ENCODE measurements at places on chromosomes 11 and 22.

GRCh38 chr11:131178596-131178995, 191.8 kb upstream of the NTM start:
- no peak for DNase-seq

DNA sequence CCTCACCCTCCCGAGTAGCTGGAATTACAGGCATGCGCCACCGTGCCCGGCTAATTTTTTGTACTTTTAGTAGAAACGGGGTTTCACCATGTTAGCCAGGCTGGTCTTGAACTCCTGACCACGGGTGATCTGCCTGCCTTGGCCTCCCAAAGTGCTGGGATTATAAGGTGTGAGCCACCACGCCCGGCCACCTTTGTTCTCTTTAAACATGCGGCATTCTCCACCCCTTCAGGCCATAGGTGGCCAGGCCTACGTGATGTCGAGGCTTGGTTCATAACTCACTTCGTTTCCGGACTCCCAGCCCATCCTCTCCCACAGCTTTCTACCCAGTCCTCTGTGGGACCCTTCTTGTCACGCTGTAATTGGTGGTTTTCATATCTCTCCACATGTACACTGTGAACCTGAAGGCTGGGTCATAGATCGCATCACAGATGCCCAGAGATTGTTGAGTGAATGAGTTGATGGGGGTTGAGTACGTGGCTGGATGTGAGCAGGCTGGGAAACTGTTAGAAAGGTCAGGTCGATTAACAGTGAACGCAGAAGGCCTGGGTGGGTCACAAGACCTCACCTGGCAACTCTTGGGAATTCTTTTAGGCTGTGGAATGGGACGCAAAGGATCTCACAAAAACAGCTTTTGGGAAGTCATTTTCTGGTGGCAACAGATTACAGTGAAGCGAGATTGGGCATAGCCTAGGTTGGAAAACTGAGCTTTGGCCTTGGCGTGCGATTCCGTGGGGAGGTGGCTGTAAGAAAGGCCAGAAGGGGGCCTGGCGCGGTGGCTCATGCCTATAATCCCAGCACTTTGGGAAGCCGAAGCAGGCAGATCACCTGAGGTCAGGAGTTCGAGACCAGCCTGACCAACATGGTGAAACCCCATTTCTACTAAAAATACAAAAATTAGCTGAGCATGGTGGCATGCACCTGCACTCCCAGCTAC, 44.5 kb downstream of the ST14 start:
- no peak for DNase-seq

DNA sequence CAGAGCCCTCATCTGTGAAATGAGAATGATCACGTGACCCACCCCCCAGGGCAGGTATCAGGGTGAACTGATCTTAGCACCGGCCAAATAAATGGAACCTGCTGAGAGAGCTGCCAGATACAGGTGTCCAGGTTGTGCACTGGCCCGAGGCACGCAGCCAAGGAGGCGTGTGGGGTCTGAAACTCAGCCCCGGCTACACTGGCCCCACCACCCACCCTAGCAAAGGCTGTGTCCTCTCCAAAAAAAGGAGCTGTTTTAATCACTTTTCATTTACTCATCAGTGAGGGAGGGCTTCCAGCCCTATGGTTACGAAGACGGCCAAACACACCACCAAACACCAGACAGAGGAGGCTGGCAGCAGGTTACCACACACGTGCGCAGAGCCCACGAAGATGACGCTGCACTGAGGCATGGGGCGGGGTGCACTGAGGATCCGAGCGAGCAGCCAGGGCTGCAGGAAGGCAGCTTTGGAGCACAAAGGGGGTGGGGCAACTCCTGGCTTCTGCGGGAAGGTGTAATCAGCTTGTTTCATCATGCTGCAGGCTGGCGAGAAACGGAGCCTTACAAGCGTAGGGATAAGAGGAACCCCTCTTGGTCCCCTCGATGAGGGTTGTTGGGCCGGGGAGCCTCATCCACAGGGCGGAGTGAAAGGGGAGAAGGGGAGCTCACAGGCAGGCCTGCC, 19.5 kb upstream of the SLC22A12 start:
- DNase-seq = peak; percentile 29

DNA sequence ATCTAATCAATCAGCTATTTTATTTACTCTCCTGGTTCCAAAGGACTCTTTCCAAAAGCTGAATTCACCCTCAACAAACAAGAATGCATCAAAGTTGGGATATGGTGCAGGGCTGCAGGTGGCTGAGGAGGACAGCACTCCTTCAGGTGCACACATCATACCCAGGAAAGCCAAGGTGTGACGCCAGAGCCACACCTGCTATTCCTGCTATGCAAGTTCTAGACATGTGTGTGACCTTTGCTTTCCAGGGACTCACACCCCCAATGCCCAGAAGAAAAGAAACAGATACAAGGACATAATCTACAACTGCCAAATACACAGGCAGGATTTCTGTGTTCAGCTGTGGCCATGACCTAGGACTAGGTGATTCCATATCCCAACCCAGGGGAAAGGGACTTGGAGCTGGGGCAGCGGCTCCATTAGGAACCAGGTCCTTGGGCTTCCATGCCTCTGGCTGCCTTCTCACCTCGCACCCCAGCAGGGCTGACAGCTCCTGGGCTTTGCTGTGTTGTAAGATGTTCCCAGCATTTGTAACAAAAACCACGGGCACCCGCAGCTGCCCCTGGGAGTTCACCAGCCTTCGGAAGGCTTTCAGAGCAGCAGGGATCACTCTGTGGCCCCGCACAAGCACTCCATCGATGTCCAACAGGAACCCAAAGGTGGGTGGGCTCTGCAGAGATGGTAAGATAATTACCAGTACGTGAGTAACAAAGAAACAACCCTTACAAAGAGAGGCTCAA, 9.8 kb downstream of the HDHD5 start:
- DNase-seq = no peak

DNA sequence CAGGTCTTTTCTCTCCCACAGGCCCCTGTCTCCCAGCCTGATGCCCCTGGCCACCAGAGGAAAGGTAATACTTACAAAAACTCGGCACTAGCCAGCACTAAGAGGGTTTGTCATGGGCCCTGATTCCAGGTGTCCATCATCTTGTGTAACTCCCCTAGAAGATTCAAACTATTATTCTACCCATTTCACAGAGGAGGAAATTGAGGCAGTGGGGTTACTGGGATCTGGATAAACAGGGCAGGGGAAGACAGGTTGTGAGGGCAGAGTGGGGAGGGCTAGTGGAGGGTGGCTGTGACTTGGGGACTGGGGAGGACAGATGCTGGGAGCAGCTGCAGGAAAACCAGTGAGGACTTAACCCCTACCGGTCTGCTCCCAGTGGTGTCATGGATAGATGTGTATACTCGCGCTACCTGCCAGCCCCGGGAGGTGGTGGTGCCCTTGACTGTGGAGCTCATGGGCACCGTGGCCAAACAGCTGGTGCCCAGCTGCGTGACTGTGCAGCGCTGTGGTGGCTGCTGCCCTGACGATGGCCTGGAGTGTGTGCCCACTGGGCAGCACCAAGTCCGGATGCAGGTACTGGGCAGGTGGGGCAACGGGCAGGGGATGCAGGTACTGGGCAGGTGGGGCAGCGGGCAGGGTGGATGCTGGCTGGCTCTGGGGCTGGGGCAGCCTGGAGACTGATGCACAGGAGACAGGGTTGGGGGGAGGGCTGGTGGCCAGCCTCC, 1.2 kb downstream of the VEGFB start:
- no peak for DNase-seq

- DNase-seq = peak; percentile 88
Observed at GRCh38 chr11:124676386-124676785, 2.7 kb downstream of the SPA17 start.

- DNase-seq = no peak
Observed at GRCh38 chr11:45606514-45607281, 58.7 kb downstream of the CHST1 start.

GRCh38 chr11:66318600-66318970, 1.7 kb upstream of the CD248 start:
- DNase-seq = no peak

- no peak for DNase-seq
Observed at GRCh38 chr11:45362636-45363035, 76.5 kb upstream of the SYT13 start.

DNA sequence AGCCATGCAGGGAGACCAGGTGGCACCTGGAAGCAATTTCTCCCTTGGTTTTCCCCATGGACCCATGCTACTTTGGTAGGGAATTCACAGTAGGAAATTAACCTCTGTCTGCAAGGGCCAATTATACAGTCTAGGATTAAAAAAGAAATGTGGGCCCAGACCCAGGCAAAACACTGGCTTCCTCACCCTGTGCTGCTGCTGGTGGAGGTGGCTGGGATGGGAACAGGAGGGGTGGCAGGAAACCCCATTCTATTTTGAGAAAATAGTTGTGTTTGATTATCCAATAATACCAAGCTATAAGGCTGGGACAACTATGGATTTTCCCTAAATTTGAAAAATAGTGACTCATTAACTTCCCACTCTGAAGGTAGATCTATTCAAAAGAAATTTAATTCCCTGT, 417.0 kb upstream of the NARS2 start:
- no peak for DNase-seq

DNA sequence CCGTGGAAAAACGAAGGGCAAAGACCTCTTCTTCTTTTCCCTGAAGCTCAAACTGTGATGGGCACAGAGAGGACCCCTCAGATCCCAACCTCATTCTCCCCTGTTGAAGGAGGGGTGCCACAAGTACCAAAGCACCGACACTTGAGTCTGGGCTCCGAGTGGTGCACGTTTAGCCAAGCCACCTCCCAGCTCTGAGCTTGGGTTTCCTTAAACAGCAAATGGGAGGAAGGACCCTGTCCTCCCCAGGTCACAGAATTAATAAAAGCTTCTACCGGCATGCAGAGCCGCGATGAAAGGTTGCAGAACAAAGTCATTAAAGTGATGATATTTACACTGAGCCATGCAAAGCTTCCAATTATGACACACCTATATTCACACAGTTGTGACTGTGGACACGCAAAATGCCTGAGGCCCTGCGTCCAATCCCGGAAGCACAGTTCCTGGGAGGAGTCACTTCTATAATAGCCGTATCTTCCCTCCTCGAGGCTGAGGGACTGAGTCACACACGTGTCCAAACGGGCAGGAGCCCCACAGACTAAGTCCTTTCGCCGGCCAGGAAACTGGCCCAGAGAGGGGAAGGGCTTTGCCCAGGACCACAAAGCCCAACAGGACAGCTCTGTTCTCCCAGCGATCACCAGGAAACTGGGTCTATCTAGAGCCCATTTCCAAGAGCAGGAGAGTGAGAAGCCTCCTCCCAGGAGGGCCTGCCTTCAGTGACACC, 922 bp upstream of the CSNK1E start:
- DNase-seq = peak; percentile 88

- no peak for DNase-seq
Observed at GRCh38 chr11:64032050-64032449, 3.7 kb upstream of the FLRT1 start.

GRCh38 chr22:26453216-26453615, 24.2 kb downstream of the ASPHD2 start:
- no peak for DNase-seq

DNA sequence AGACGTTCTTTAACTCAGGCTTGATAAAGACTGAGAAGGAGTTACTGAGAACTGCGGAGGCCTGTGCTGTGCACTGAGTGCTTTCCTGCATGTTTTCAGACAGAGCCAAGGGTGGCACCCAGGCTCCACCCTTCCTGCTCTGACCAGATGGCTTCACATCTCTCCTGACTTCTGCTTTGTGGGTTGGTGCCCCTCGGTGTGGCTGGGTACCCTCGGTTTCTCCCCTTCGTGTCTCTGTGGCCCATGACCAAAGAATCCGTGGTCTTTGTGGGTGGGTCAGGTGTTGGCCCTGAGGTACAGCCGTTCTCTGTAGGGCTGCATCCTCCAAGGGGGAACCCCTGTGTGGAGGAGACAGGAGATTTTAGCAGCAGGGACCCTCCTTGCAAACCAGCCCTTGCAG, 34.3 kb downstream of the GRIK4 start:
- no peak for DNase-seq

- DNase-seq = no peak
Observed at GRCh38 chr22:41989246-41989645, 9.3 kb upstream of the WBP2NL start.

DNA sequence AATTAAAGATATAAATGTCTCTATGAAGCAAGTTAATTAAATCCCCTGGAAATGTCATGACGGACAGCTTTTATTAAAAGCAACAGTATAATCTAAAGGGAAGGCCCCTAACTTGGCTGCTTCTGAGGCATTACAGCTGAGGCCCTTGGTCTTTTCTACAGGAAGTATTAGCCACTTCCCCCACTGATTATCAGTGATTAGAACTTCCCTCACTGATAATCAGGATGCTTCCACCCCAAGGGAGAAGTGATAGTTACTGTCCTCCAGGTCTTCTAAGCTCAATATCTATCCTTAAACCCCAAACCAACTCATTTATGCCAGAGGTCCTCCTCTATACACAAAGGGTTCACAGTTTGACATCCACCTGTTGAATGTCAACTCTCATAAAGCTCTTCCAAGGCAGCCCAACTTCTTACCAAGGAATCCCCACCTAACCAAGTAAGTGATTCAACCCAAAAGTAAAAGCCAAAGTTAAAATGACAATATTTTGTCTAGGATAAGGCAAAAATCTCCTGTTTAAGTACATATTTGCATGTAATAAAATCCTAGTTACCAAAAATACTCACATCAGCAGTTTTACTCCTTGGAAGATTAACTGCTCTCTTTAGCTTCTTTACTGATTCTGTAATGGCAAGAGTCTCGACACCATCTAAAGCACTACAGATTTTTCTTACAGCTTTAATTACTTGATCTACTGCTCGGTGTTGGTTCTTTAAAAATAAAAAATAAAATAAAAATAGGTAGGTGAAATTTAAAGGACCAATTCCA, 58.6 kb upstream of the RPS13 start:
- no peak for DNase-seq
